ENCODE measurements at places on chromosomes 6 and 20. TPM values are rescaled to one million over a fixed set of nuclear protein-coding genes. Genes with fewer than 3 reads are reported as not detected.

AIF1 gene
- not detected for total RNA-seq

DYNLRB1 gene
- total RNA-seq = 16.1 TPM

BPIFA1 gene
- 24.0 TPM for total RNA-seq

LAMA2 gene
- 0.68 TPM for total RNA-seq

POM121L2 gene
- total RNA-seq = not detected

All from nasal cavity respiratory epithelium epithelial cell of viscerocranial mucosa (primary cell).